H4 (cell line): ENCODE measurements at places on chromosomes 2 and 18. TPM values are rescaled to one million over a fixed set of nuclear protein-coding genes. Genes with fewer than 3 reads are reported as not detected.

GRCh38 chr2:113215056-113215455 lies 41.3 kb downstream of the PSD4 start:
- no peak for DNase-seq

The EDAR gene
- total RNA-seq = not detected in 2 replicates

DNA sequence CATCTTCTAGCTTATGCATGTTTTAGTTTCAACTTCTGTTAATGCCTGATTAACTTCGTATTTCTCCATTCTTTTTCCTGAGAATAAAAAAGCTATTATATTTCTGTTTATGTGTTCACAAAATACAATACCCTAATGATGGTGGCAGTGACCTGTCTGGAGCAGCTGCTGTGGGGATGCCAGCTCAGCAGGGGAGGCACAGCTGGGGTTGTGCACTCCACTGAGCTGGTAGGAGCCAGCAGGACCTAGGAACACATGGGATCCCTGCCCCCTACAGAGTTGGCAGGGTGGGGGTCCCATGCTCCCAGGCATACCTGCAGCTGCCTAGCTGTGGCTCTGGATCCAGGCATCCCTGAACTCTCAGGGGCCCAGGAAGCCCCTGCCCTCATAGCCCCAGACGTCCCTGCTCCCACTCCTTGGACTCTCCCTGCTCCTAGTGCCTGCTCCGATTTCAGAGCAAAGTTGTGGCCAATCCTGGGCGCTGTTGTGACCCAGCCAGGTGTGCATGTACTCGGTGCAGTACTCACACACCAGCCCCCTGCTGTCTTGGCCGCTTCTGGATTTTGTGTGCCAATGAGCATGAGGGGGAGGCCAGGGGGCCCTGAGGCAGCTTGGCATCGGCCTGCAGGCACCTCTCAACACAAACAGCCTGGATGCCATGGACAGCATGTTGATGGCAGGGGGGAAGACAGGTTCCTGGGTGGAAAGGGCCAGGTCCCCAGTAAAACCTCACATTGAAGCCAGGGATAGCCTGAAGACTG lies 546.0 kb downstream of the ZNF804A start:
- DNase-seq = no peak

- DNase-seq = peak; percentile 47
Measured at GRCh38 chr2:240974771-240975572, 23.4 kb upstream of the SNED1 start.

The TOGARAM2 gene
- 0.21 TPM in 1 of 2 replicates, not detected in the other for total RNA-seq

DNA sequence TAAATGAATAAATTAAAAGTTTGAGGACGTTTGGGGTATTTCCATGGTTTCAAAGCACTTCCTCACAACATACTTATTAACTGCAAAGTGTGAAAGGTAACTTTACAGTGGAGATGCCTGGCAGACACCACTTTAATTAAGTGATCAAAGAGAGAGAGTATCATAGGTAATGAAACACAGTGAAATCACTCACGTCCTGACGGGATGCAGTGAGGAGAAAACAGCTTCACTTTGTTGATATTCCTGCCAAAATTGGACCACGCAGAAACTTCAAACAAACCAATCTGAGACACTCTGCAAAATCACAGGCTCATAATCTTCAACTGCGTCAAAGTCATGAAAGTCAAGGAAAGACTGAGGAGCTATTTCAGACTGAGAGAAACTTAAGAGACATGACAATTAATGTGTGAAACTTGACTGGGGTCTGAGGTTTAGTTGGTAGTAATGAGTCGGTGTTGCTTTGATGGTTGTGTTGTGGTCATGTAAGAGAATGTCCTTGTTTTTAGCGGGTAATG lies 66.0 kb upstream of the ITGB6 start:
- DNase-seq = no peak

DNA sequence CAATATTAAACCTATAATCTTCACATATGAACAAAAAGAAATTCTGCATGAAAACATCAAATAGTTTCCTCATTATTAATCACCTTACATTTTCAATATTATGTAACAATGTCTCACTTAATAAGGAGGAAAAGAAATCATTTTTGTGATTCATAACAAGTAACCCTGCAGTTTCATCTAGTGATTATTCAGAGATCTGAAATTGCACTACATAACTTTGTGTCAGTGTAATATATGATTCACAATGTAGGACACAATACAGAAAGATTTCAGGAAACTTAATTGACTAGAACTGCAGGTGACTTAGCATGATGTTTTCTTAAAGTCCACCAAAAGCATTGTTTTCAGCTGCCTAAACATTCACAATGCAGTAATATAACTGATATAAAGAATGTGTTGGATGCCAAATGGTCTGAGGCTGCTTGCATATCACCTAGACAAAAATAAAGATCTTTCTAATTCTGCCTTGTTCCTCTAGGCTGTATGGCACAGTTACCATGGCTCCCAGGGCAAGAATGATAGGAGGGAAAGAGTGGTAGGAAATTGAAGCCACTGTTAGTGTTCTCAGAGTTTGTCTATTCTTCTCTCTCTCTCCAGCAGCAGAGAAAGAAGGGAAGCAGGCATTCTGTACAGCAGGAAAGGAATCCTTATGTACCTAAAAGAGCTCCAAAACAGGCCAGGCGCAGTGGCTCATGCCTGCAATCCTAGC lies 366.6 kb downstream of the FSIP2 start:
- DNase-seq = no peak

GRCh38 chr2:197359859-197360258 lies 49.3 kb upstream of the ANKRD44 start:
- DNase-seq = no peak

The ALPI gene
- total RNA-seq = not detected in 2 replicates

The ANO7 gene
- 0.43 and 0.91 TPM in 2 replicates for total RNA-seq

The MAIP1 gene
- total RNA-seq = 28.6 and 30.6 TPM in 2 replicates

DNA sequence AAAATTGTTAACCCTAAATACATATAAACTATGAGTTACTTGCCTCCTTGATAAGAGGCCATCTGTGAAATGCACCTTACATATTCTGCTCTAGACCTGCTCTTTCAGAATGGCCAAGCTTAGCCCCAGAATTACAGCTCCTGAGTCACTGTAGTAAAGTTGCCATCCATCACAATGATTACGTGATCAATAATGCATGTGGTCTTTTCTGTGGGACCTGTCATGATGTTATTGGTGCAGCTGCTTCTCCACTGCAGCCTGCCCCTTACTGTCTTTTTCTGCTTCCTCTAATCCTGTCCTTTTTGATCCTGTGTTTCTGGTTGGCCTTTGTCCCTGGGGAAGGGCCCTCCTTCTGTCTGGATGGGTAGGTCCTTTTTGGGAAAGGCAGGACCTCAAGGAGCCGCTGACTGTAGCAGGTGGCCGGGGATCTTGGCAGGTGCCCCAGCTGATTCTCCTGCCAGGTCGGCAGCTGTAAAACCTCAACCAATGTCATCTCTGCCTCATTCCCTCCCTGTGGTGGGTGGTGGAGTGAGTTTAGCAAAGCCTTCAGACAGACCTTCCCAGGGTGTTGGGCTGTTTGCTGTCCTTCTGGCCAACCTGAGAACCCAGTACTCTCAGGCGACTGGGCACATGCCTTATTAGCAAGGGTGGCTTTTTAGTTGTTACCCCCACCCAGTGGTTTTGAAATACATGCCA lies 126.2 kb upstream of the EML6 start:
- no peak for DNase-seq

- DNase-seq = no peak
Measured at GRCh38 chr2:229689307-229689839, 25.0 kb downstream of the DNER start.

DNA sequence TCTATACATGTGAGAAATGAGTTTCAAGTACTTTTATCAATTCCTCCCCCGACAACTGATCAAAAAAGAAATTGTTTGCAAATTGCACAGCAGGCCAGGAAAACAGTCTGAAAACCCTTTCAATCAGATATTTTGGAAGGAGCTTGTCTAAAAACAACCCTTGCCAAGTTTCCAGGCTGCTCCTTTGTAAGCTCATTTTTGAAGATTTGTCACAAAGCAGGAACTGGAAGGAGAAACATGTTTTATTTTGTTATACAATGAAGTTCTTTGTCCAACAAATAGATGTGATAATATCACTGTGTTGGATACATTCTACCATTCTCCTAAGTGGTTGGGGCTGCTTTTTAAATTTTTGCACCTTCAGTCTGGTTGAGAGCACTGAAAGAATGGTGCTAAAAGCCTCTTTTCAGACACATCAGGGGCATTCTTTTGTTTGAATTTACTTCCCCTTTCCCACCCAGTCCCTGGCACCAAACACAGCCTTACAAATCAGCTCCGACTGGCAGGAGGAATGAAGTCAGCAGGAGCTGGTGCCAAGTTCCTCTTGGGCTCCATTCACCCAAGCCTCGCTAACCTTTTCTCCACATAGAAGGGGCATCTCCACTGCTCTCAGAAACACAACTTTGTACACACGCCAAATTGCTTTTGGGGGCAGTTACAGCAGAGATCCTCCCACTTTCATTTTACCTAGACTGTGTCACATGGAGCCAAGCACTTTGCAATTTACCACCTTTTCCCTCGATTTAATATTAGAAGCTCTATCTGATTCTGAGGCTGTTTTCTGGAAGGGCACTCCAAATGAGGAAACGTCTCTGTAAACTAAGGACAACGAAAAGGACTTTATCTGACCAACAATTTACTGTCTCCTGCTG lies 88.0 kb downstream of the C1D start:
- no peak for DNase-seq

The CXCR1 gene
- total RNA-seq = not detected in 2 replicates

The FSHR gene
- 0.29 TPM in 1 of 2 replicates, not detected in the other for total RNA-seq

DNA sequence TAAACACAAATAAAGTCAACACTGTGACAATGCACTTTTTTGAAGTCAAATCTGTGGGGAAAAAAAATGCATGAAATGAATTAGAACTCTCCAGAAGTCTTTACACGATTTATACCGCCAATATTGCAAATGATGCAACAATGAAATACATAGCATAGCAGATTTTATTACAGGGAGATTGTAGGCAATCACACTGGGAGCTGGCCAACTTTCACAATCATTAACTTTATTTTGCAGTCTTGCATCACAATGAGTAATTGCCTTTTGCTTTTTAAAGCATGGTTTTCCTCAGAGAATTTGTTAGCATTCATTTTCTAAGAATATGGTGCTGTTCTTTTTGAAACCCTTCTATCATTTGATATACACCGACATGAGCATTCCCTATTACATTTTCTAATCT lies 366.4 kb upstream of the FSIP2 start:
- no peak for DNase-seq

GRCh38 chr18:36337679-36338402 lies 40.3 kb downstream of the FHOD3 start:
- DNase-seq = no peak

GRCh38 chr18:23553887-23554286 lies 32.4 kb downstream of the NPC1 start:
- DNase-seq = no peak
